SK-N-SH treated with all-trans-retinoic acid at 6 μM for 48 hours (cell line): ENCODE measurements at places on chromosomes 16 and 17.

DNA sequence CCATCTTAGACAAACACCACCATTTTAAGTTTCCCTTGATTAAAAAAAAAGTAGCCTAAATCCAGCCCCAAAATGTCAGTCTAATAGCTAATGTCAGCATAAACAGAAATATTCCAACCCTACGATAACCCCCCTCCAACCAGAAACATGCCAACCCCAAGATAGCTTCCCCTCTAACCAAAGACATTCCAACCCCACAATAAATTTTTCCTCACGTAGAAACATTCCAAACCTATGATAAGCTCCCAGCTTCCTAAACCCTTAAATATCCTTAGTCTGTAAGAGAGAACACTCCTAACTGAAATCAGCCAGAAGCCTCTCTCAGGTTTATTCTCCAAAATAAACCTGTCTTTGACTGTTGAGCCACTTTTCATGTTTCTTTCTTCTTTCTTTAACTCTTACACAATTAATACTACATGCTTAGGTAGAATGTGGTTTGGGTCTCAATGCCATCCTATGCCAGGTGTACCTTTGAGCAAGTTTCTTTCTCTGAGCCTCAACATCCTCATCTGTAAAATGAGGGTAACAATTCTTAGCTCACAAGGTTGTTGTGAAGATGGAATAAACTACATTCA is 10.5 kb upstream of the KRT38 start:
- ATAC-seq = no peak

DNA sequence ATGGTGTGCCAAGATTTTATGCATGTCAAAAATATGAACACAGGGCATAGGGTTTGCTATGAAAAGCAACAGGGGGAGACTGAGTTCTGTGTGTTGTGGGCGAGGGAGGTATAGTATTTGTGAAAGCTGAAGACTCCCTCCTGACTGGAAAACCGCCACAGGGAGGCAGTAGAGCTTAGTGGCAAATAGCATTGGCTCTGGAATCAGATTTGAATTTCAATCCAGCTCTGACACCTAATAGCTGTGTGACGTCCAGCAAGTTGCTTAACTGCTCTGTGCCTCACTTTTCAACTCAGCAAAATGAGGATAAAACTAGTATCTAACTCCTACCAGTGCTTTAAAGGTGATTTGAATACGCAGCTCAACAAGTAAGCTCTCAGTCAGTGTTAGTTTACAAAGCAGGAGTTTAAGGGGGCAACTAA is 22.0 kb downstream of the KPNA2 start:
- peak; percentile 64 for ATAC-seq

DNA sequence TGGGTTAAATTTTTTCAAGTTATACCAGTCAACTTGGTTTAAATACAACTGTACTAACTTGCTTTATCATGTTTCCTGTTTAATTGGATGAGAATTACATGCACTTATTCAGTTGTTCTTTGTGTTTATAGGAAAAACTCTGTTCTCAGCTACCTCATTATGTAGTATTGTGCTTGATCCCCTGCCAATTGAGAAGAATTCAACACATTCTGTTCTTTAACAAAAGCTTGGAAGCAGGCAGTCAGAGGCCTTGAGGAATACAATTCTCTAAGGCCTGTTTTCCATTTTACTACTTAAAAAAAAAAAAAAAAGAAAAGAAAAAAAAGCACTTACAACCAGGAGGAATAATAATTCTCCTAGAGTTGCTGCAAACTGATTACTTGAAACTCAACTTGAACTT is 60.6 kb upstream of the CMIP start:
- ATAC-seq = no peak

DNA sequence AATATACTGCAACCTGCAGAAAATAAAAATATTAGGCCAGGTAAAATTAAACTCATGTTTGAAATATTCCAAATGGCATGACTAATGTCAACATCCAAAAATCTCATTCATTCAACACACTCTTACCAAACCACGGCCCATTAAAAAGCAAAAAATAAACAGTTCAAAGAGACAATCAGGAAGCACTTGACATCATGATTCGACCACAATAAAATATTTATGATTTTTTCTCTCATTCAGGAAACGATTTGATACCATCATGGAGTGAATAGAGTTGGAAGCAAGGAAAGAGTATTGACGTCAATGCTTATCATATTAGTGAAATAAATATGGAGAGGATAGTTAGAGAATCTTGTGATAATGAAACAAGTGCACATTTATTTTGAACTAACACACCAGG is 354.1 kb downstream of the KCNJ2 start:
- no peak for ATAC-seq

DNA sequence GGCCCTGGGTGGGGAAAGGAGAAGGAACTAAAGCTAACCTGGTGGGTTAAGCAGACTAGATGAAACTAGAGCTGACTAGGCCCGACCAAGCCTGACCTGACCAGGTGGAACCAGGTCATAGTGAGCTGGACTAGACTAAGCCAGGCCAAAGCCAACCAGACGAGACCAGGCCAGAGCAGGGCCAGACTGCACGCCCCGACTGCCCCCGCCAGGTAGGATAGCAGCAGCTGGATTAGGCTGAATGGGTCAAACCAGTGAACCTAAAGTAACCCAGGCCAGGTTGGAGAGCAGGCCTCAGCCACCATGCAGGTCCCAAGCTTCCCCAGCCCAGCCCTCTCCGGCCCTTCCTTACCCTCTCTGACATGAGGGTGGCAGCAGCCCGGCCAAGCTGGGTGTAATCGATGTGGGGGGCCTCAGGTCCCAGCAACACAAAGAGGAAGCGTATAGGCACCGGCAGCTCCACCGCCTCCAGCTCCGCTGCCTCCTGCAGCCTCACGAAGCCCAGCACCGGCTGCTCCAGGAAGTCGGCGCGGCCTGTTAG is 9.1 kb downstream of the SLC4A1 start:
- no peak for ATAC-seq

DNA sequence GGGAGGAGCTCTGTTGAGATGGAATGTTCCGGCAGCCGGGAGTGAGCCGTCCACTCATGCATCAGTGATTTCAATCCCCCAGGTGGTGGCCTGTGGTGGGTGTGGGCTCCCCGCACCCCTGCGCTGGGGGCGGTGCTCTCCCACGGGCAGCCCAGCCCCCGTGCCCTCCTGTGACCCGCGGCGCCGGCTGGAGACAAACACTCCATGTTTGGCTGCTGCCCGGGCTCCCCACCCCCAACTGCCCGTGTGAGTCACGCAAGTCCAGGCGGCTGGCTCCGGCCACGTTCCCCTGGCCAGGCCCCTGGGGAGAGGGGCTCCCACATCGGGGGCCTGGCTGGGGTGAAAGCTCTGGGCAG is 29.4 kb downstream of the CACNA1H start:
- peak; percentile 60 for ATAC-seq

DNA sequence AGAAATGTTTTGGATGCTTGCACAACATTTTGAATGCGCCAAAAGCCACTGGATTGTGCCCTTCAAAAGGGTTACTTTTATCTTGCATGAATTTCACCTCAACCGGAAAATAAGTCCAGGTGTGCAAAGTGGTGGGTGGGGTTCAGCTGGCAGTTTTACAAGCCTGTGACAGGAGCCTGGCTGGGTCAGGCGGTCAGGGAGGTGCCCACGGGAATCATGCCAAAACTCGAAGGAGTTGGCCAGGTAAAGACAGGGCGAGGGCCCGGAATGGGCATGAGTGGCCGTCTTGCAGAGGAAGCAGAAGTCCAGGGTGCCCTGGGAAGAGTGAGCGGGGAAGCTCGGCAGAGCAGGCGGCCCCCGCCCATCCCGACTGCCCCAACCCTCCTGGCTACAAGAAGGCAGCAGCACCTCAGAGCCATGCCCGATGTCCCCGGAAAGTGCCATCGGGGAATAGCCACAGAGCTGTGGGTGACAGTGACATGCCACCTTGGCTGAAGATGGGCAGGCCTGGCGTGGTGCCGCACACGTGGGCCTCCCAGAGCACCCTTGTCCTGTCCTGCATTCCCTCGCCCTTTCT is 19.1 kb upstream of the CACNG1 start:
- no peak for ATAC-seq

- no peak for ATAC-seq
These were observed 32.5 kb downstream of the BAIAP2 start for GRCh38 chr17:81067391-81067811.

DNA sequence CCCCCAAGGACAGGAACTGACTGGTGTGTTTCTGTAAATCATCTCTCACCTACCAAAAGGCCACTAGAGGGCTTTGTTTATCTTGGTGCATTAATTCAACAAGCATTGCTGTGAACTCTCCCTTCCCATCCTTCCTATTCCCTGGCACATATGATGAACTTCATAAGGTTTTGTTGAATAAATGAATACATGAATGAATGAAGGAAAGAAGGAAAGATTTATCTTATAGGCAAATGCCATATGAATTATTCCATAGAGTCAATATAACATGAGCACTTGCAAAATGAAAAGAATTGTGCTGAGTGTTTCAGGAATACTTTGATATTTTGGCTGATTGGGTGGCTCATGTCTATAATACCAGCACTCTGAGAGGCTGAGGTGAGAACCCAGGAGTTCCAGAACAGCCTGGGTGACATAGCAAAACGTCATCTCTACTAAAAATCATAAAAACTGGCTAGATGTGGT is 4.3 kb downstream of the SPDYE4 start:
- ATAC-seq = peak; percentile 68

DNA sequence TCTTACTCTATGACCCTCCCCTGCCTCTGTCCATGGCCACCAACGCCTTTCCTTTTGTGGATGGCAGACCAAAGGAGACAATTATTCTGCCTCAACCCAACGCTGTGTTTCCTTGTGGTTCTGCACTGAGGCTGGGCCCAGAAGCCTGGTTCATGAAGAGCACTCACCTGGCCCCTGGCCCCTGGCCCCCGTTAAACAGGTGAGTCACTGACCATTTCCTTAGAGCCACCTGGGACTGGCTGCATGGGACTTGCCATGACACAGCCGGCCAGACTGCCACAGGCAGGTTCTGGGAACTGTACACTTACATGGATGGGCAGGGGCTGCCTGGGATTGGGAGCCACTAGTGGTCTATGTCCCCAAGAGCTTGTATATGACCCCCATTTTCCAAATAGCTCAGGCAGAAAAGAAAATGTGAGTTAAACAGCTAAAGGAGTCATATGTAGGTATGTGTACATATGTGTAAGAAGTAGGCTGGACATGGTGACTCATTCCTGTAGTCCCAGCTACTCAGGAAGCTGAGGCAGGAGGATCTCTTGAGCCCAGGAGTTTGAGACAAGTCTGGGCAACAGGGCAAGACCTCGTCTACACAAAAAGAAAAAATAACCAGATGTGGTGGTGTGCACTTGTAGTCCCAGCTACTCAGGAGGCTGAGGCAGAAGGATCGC is 181.9 kb upstream of the CACNG5 start:
- no peak for ATAC-seq
